ENCODE measurements at places on chromosomes 3 and 15.

DNA sequence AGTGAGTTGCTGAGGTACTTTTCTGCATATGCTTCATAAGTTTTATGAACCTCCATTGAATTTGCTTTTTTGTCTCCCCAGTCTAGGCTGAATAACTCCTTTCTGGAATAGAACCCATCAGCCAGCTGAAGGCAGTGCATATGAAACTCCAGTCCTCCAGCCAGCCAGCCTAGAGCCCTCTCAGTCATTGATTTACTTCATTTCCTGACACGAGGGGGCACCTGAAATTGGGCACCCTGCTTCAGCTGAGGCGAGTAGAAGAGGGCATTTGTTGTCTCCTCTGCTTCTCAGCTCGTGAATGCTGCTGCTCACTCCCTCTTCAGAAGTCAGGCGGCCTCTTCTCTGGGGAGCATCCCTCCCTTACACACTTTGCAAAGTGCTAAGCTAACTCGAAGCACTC is 32.5 kb downstream of the CHST2 start:
- no peak for DNase-seq

DNA sequence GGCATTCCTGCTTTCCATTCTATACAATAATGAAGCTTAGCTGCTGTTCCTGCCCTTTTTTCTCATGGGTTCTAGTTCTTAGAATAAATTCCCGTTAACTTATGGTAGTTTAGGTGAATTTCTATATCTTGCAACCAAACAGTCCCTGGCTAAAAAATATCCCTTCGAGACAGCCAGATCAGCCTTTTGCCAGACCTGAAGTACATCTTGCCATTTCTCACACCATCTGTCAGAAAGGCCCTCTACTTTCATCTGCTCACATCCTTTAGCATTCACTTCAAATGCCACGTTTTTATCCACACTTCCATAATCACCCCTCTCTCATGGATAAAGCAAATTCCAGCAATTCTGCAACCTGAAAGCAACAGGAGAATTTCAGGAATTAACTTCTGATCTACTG is 145.4 kb downstream of the GAP43 start:
- DNase-seq: no peak

DNA sequence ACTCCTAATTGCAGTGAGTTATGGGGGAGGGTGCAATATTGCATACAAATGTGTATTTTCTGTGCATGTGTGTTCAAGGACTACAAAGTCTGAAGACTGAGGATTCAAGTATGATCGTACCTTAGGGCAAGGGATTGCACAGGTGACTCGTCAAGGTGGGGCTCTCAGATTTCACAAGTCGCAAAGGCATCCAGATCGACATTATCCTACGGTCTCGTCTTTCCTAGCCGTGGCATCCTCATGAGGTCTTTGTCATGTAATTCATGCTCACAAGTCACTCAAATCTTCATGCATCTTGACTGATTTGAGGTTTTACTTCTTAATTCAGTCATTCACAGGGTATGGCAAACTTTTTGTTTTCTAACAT is 191.4 kb upstream of the HES1 start:
- DNase-seq: no peak

- DNase-seq: no peak
Measured at GRCh38 chr3:33377931-33378330, 62.3 kb downstream of the UBP1 start.

GRCh38 chr15:58465070-58465469 is 33.3 kb downstream of the LIPC start:
- DNase-seq: no peak

- no peak for DNase-seq
Measured at GRCh38 chr3:3110749-3111361, 681 bp upstream of the IL5RA start.

- DNase-seq: no peak
Measured at GRCh38 chr15:66854012-66854965, 152.3 kb downstream of the SMAD6 start.

DNA sequence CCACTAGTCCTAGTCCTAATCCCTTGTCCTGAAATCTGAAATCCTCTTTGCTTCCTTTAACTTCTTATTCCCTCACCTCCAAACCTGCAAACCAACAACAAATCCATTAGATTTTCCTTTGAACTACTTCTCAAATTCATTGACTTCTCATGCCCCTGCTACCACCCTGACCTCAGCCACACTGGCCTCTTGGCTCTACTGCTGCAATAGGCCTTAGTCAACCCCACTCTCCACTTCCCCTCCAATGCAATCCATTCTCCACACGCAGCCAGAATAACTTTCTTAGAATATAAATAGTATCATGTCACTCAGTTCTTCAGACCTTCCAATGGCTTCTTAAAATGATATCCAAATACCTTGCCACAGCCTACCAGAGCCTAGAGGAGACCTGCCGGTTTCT is 131.1 kb upstream of the GADL1 start:
- no peak for DNase-seq

DNA sequence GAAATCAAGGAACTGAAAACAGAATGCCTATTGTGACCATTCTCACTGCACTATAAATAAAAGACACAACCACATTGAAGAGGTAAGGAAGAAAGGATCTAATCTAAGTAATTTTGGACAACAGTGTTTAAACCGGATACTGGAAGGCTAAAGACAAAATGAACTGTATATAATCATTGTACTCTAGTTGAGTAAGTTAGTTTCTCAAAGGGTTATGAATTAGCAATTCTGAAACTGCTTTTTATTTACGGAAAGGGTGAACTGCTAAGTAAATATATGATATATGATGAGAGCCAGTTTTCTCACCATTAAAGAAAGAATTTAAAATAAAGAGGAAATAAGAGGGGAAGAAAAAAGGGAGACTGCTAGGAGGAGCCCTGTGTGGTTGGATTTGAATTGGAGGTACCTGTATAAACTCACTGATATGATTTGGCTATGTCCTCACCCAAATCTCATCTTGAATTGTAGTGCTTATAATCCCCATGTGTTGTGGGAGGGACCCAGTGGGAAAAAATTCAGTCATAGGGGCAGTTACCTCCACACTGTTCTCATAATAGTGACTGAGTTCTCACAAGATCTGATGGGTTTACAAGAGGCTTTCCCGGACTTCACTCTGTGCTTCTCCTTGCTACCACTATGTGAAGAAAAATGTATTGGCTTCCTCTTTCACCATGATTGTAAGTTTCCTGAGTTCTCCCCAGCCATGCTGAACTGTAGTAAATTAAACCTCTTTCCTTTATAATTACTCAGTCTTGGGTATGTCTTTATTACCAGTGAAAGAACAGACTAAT is 607.7 kb downstream of the PYDC2 start:
- DNase-seq: no peak

GRCh38 chr3:31709005-31709404 is 176.3 kb downstream of the STT3B start:
- DNase-seq: no peak

GRCh38 chr3:101936419-101937356 is 87.4 kb downstream of the NFKBIZ start:
- DNase-seq: no peak

GRCh38 chr15:62094388-62094787 is 27.6 kb downstream of the C2CD4A start:
- DNase-seq: no peak

GRCh38 chr15:98983334-98983733 is 24.3 kb downstream of the PGPEP1L start:
- no peak for DNase-seq

DNA sequence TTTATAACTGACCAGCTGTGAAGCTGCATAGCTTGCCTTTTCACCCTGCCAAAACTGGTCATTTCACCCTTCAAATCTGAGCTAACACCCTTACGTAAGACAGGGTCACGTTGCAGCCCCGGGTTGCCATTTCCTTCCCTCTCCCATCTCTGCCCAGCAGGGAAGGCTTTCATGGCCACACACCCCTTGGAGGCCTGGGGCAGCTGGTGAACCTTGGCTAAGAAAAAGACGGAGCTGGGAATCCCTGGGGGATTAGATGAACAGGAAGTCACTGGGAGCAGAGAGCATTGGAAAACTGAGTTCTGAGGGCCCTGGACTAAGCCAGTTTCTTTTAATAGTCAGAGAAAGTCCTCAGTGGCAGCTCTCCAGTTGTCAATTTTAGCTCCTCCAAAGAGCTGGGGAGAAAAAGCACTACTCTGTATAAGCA is 67.8 kb downstream of the TTC23 start:
- no peak for DNase-seq

- no peak for DNase-seq
Measured at GRCh38 chr3:154236331-154236730, 88.0 kb downstream of the DHX36 start.

GRCh38 chr3:43102773-43103480 is 3.0 kb downstream of the POMGNT2 start:
- DNase-seq: no peak

- no peak for DNase-seq
Measured at GRCh38 chr3:135917076-135917475, 48.5 kb upstream of the PPP2R3A start.

DNA sequence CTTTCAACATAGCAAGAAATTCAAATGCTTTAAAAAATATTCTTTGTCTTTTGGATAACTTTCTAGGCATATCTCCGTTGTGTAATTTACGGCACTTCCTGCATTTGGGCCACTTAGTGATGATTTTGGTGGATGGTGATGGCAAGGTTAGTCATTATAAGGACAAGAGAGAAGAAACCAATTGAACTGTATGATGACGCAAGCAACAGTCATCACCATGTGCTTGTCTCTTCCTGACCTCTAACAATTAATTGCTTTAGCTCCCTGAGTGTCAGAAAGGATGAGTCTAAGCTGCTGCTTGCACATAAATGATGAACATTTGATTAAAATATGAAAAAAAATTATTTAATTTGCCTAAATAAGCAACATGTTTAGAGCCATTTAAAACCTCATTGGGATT is 11.3 kb upstream of the P2RY12 start:
- no peak for DNase-seq

- DNase-seq: no peak
Measured at GRCh38 chr15:74920456-74920855, 13.8 kb upstream of the FAM219B start.

DNA sequence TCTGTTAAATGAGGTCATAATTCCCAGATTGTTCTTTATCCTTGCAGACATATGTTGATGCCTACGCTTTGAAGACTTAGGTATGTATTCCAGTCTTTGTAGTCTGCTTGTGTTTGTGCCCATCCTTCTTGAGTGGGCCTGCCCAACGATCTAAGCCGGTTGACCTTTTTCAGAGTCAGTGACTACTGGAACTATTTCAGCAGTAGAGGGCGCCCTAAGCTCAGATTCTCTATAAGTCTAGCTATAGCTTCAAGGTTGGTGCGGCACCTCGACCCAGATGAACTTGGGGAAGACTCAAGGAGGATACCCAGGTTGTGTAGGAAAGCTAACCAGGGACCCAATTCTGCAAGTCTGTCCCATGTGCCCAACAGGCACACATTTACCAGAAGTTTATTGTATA is 228.8 kb upstream of the PPP2R3A start:
- no peak for DNase-seq

DNA sequence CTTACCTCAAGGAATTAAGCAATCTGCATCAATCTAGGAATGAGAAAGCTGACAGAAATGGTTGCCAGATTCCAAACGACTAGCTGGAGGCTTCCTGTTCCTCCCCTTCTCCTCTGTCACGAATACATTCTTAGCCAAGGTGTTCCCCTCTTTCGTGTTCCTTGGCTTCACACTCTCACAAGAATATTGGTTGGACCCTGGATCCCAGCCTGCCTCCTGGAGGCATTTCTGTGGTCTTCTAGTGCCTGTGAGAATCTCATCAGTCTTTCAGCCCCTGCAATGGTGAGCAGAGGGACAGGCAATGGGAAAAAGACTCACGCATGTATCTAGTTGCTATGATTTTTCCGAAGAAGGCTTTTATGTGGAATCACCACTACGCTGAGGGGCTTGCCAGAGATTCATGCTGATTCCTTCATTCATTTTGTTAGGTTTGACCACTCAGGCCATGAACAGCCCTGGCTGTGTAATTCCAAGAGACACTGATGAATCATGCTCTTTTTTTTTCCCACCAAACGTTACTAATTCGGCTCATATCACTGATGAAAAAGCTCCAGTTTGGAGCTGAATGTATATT is 1.6 kb upstream of the P3H2 start:
- no peak for DNase-seq

DNA sequence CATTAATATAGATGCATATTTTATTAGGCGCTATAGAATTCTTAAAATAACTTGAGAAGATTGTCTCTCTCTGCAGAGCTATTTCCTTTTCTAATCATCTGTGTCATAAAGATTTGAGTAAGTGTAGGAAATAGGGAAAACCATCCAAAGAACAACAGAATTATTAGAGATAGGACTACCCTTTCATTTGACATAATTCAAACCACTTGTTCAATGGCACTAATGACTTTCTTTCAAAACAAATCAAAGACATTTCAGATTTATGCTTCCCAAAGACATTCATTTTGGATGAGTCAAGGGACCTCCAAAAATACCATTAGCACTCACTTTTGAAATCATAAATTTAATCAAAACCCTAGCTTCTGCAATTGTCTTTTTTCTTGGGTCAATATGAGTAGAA is 29.5 kb downstream of the PRICKLE2 start:
- DNase-seq: no peak

GRCh38 chr3:189355481-189356201 is 183.9 kb downstream of the TPRG1 start:
- DNase-seq: peak; percentile 16

- DNase-seq: no peak
Measured at GRCh38 chr3:171811295-171811912, 1.1 kb upstream of the PLD1 start.
